Omental fat pad (tissue), 4 donors: ENCODE measurements at places on chromosomes 2 and 18. TPM values are rescaled to one million over a fixed set of nuclear protein-coding genes. Genes with fewer than 3 reads are reported as not detected.

DNA sequence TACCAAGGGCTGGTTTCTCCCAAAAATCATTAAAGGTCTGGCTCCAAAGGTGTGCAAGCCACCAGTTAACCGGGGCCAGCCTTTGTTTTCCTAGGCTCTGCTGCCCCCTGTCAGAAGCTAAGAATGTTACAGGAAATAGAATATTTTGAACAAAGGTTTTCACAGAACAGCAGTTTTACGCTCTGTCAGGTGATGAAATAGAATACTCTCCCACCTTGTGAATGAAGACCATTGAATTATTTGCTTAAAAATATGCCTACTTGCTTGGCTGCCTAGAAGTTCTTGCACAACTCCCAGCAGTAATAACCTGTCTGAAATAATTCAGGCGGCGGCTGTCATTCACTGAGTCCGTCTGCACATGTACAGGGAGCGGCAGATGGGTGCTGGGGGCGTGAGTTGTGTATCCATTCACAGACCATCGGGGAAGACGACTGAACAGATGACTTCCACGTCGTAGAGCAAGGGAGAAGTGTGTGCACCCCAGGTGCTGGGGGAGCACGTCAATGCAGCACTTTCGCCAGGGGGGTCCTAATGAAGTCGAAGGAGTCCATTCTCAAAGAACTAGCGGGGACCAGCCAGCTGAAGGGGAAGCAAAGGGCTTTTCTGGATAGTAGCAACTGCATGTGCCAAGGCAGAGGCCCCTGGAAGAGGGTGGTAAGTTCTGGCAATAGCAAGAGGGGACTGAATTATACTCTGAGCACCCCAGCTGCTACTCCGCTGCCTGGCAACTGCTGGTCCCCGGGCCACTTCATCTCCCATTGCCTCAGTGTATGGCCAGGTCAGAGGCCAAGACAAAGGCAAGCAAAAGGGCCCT, 56.1 kb downstream of the SF3B1 start:
- no peak for DNase-seq

DNA sequence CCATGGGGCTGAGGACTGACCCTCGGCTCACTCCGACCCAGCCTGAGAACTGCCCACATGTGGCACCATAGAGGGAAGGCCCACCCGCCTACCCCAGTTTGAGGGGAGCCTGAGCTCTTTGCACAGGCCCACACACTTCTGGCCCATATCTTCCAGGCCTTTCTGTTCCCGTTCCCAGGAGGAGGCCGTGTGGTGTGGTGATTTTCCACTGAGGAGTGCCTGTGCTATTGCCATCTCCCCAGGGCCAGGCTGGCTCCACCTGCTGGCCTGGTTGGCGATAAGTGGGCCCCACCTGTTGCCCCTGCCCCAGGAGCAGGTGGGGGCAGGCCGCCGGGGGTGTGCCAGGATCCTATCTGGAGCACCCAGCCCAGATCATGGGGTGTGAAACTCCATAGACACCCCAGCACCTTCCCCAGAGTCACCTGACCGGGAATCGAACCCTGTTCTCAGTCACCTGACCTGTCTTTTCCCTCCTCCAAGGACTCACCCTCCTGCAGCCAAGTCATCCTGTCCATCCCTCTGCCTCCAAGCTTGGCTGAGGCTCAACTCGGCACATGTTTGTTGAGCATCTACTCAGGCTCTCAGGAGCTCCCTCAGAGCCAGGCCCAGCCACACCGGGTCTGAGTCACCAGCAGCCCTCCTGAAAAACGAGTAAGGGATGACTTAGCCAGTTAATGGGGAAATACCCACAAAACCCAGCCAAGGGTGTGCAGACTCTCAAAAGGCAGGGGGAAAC, 120.1 kb downstream of the CYP26B1 start:
- no peak for DNase-seq

- no peak for DNase-seq
Measured at GRCh38 chr2:153347818-153348495, 130.6 kb downstream of the RPRM start.

DNA sequence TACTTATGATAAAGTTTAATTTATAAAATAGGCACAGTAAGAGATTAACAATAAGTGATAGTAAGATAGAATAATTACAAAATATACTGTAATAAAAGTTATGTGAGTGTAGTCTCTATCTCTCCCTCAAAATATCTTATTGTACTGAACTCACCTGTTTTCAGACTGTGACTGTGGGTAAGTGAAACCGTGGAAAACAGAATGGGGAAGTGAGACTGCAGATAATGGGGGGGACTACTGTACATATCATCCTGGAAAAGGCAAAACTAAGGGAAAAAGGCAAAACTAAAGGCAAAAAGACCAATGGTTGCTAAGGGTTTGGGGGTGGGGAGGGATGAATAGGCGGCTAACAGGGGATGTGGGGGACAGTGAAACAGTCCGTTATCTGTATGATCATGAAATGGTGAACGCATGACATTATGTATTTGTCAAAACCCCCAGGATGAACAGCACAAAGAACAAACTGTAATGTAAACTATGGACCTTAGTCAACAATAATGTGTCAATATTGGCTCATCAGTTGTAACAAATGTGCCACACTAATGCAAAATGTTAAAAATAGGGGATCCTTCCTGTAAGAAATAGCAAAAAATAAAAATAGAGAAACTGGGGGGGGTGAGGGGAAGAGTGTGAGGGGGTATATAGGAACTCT, 93.8 kb downstream of the EPB41L3 start:
- DNase-seq, result no peak

DNA sequence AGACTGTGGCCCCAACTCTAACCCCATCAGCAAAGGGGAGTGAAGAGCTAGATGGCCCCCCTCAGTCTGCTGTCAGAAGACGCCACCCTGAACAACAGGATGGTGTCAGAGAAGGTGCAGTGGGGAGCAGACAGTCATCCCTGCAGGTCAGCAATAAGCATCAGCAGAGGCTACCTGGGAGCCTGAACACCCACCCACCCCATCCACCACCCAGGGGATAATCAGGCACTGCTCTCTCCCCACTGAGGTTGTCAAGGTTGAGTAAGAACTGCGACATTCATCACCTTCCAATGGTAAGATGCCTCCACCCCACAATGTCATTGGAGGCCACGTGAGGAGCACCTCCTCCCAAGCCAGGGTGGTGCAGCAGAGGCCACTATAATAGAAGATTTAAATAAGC, 8.5 kb upstream of the ID2 start:
- DNase-seq, result no peak

GRCh38 chr2:40488927-40489677, 37.2 kb upstream of the SLC8A1 start:
- no peak for DNase-seq

DNA sequence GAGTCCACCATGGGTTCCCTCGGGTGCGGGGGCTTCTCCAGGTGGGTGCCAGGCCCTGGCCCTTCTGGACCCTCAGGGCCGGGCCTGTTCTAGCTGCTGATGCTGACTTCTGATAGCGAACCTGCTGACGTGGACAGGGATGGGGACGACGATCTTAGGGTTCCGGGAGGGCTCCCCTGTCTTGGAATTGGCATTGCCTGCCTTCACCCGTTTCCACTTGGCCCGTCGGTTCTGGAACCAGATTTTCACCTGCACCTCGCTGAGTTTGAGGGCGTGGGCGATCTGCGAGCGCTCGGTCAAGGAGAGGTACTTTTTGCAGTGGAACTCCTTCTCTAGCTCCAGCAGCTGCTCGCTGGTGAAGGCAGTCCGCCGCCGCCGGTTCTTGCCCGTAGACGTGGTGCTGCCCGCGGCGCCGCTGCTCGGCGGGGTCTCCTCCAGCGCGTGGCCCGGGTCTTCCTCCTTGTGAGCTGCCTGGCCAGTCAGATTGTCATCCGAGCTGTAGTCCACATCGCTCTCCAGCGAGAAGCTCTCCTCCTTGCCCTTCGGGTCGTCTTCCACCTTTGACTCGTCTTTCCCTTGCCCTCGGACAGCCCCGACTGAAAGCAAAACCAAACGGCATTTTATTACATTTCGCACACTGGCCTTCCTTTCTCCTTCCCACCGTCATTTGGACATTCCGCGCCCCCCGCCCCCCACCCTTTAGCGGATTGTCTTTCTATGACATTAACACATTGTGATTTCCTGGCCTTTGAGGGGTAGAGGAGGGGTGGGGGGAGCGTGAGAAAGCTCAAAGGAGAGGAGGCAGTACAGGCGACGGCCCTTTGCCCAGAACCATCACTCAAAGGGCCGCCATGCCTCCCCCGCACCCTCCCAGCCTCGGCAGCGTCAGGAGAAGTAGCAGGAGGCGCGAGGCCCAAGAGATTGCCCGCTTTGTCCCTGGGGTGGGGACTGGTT, 2.1 kb downstream of the GBX2 start:
- DNase-seq, result no peak

DNA sequence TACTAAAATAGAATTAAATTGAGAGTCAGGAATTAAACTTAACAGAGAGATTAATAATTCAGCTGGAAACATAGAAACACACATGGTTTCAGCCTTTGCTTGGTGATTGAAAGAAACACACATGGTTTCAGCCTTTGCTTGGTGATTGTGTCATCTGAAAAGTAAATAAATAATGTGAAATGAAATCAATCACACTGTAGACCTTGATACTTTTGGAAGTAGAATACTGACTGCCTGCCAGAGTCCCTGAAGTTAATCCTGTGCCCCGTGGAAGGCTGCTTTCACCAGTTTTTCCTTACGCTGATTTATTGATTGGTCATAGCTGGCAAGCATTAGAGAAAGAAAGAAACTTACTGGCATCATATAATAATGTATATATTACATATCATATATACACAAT, 1252.7 kb upstream of the FAM98A start:
- no peak for DNase-seq

GRCh38 chr2:29110916-29111535, 4.2 kb upstream of the CLIP4 start:
- no peak for DNase-seq

DNA sequence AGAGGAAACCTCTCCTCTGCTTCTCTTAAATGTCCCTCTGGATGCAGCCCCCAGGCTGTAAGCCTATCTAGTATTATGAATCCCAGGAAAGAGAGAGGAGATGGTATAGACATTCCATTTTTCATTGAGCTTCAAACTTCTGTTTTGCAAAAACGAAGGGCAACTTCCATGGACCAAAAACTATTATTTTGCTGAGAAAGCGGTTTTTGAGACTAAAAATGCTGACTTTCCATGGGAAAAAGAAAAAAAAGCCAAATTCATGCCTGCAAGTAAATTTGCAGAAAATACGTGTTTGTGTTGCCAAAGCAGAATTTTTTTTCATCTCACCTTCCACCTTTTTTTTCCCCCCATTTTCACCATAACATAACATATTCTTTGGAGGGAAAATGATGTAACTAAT, 272.5 kb upstream of the CELF4 start:
- DNase-seq, result no peak

GRCh38 chr2:25688236-25688635, 14.9 kb upstream of the DTNB start:
- DNase-seq, result no peak

DNA sequence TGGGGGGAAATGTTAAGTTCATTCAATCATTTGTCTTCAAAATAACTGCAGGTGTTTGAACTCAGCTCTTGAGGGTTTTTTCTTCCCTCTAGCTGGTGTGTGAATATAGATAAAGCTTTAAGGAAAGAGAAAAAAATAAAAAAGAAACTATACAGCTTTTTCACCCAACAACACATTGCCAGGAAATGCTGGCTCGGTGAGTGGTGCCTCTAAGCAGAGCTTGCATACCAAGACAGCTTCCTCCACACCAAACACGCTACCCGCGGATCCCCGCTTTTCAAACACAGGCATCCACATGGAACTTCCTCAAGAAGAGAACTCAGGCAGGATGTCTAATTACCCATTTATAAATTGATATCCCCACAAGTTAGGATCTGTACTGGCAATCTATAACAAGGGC, 69.8 kb upstream of the TANK start:
- no peak for DNase-seq

GRCh38 chr2:108385411-108386071, 7.8 kb downstream of the SULT1C4 start:
- DNase-seq, result no peak

DNA sequence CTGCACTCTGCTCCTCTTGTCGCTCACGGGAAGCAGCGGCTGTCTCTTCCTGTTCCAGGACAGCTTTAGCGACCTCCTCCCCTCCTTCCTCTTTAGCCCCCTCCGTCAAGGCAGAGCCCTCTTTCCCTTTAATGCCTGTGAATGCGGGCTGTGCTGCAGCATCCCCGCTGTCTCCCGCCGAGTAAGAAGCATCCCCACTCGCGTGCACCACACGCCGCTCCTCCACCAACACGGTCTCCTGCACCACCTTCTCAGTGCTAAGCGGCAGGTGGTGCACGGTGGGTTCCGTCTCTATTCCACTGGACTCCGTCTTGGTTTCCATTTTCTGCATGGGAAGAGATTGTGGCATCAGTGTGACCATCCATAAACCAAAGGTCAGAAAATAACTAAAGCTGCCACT, 101.6 kb upstream of the ZBTB14 start:
- no peak for DNase-seq

- no peak for DNase-seq
Measured at GRCh38 chr2:186486651-186487647, 889 bp downstream of the ZC3H15 start.

- DNase-seq, result no peak
Measured at GRCh38 chr18:7488571-7488970, 78.5 kb upstream of the PTPRM start.

GRCh38 chr2:174326161-174327020, 8.4 kb upstream of the SP9 start:
- DNase-seq, result no peak

- DNase-seq, result no peak
Measured at GRCh38 chr2:179298666-179299065, 34.0 kb upstream of the SESTD1 start.

- DNase-seq, result no peak
Measured at GRCh38 chr2:75002007-75002406, 43.6 kb downstream of the POLE4 start.

DNA sequence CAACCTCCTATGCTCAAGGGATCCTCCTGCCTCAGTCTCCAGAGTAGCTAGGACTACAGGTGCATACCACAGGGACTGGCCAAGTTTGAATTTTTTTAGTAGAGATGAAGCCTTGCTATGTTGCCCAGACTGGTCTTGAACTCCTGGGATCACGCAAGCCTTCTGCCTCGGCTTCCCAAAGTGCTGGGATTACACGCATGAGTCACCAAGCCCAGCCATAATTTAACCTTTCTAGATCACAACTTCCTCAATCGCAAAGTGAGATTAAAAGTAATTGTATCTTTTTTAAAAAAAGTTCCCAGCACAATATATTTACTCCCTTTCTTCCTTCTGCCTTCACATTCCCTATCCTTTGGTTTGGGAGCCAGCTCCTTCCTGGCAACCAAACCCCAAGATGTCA, 5.8 kb upstream of the PPP1CB start:
- DNase-seq, result no peak

Gene ATRAID
- total RNA-seq, result 170 TPM

Gene CFAP65
- 0.19 TPM for total RNA-seq

Gene NMUR1
- total RNA-seq, result 2.0 TPM

Gene TMEM169
- total RNA-seq, result 1.6 TPM

Gene ZC3H15
- total RNA-seq, result 53.2 TPM

Gene EML6
- total RNA-seq, result 0.63 TPM

Gene RBM43
- total RNA-seq, result 4.4 TPM

Gene MATN3
- 1.2 TPM for total RNA-seq

Gene DIPK1C
- total RNA-seq, result not detected

Gene DNPEP
- total RNA-seq, result 84.1 TPM

Gene PRLH
- not detected for total RNA-seq
